Esophagus muscularis mucosa (tissue), 4 donors: ENCODE measurements at places on chromosomes 12 and 14. TPM values are rescaled to one million over a fixed set of nuclear protein-coding genes. Genes with fewer than 3 reads are reported as not detected.

- DNase-seq = no peak
These were observed 4.9 kb upstream of the VASH1 start for GRCh38 chr14:76756371-76756750.

GRCh38 chr12:90938451-90938850 lies 16.5 kb downstream of the CCER1 start:
- DNase-seq = no peak

GRCh38 chr12:112121780-112122565 lies 3.4 kb upstream of the TRAFD1 start:
- peak; percentile 93 for DNase-seq

- DNase-seq = no peak
These were observed 1.7 kb downstream of the FGFR1OP2 start for GRCh38 chr12:26939953-26940352.

GRCh38 chr14:89308232-89308959 lies 108.6 kb downstream of the FOXN3 start:
- DNase-seq = no peak

- no peak for DNase-seq
These were observed 534 bp downstream of the PPP2R3C start for GRCh38 chr14:35121026-35121886.

The HOXC4 gene
- 2.1 TPM for total RNA-seq

The SPRING1 gene
- 13.7 TPM for total RNA-seq
